ENCODE measurements at places on chromosomes 12 and 14.

DNA sequence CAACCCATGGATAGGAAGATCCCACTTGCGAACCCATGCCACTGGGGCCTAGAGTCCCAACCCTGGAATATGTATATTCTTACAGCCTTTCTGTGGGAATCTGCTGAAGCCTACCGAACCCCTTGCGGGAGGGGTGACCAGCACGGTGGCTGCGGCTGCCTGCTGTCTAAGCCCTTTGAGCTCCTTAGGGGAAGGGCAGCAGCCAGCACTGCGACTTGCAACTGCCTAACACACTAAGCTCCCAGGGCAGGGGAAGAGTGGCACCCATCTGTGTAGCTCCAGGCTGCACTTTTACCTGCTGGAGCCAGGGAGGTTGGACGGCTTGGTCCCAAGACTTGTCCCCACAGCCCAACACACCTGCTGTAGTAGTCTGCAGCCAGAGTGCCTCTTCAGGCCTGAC, 1968.7 kb upstream of the FLRT2 start:
- no peak for DNase-seq

- DNase-seq: no peak
These were observed 233.6 kb upstream of the SRRM4 start for GRCh38 chr12:118747771-118748170.

GRCh38 chr12:42980441-42980840, 390.9 kb upstream of the PRICKLE1 start:
- DNase-seq: no peak

DNA sequence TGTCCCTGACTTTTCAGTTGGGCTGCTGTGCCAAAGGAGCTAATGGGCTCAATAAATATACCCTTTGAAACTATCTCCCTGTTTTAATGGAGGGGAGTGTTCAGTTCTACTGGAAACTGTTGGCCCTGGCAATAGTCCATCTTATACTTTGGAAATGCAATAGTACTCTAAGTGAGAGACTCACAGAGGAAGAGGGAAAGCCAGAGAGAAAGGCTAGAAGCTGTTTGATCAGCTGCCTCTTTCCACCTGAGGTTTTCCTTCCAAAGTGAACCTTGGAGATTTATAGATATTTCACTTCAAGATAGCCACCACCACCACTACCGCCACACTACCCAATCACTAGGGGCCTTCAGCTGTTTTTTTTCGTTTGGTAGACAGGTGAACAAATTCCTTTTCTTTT, 93.6 kb upstream of the CCDC91 start:
- no peak for DNase-seq

DNA sequence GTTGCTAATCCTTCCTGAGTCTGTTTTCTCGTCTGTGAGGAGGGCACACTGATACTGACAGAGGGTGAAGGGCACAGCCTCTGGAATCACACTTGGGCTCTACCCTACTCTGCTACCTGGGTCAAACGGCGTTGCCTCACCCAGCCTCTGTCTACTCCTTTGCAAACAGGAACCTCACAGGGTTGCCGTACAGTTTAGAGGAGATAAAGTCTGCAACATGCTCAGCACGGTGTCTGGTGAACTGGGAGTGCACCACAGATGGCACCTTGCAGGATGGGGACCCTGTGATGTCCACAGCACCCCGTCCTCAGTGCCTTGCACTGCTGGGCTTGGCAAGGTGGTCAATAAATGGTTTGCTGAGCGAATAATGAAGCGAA, 38.3 kb downstream of the TESC start:
- no peak for DNase-seq

DNA sequence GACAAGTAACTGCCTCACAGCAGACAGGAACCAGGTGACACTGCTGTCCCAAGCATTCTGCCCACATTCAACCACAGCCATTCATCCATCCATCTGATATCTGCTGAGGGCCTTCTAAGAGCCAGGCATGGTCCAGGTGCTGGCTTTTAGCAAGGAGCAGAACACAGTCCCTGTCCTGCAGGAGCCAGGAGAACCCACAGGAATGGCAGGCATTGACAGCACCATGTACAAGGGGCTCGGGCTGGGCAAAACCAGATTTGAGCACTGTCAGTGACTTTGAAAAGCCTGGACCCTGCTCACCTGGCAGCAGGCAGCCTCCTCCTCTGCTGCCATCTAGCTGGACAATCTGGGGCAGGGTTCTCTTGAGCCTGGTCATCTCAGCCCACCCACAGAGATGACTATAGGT, 137.0 kb downstream of the ZFP36L1 start:
- DNase-seq: no peak

GRCh38 chr12:4446335-4446734, 720 bp upstream of the FGF6 start:
- DNase-seq: no peak

DNA sequence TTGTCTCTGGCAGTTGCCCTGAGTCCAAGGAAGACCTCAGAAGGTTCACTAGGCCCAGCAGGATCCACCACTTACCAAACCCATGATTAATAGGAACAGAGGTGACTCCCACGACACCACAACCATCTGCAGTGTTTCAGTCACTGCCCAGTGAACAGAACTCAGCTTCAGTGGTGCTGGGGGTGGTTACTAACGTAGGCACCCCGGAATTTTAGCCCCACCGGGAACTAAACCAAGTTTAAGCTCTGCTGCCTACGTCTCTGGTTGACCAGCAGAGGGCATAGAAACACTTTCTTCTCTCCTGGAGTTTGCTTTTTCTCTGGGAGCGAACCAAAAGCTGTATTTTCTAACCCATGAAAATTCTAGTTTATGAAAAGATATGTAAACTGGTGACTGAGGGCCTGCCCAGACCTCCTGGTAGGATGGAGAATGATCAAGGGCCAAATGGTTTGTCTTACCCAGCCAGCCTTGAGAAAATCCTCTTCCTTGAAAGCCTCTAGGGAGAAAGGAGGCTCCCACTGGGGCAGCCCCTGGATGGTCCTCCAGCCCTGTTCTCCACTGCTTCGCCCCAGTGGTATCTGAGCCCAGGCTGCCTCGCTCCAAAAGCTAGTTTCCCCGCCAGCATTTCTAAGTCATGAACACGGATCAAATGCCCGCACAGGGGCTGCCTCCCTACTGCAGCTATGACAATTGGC, 379.8 kb downstream of the DPF3 start:
- peak; percentile 51 for DNase-seq

- no peak for DNase-seq
These were observed 7.5 kb downstream of the NID2 start for GRCh38 chr14:52061390-52061789.

All from amniotic epithelial cell (primary cell).